ENCODE measurements at places on chromosomes 16 and 17.

GRCh38 chr16:84489131-84489530, 15.3 kb downstream of the MEAK7 start:
- no peak for DNase-seq

- no peak for DNase-seq
These were observed 18.5 kb downstream of the CRLF3 start for GRCh38 chr17:30805944-30806456.

GRCh38 chr16:12661656-12662172, 142.0 kb downstream of the CPPED1 start:
- no peak for DNase-seq

DNA sequence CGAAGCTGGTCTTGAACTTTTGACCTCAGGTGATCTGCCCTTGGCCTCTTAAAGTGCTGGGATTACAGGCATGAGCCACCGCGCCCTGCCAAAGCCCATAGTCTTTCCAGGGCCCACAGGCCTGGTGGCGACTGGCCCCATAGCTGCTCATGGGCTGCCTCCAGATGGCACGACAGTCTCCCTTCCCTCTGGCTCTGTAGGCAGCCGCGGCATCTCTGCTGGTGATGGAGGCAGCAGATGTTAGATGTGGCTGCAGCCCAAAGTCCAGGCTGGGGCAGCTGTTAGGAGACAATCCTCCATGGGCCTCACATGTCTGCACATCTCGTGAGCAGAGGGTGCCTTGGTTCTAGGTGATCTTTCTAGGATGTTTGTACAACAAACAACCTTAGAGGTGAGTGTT, 69.7 kb upstream of the DNAJA2 start:
- DNase-seq = peak; percentile 3

GRCh38 chr16:67775273-67775672, 31.1 kb downstream of the RANBP10 start:
- no peak for DNase-seq

DNA sequence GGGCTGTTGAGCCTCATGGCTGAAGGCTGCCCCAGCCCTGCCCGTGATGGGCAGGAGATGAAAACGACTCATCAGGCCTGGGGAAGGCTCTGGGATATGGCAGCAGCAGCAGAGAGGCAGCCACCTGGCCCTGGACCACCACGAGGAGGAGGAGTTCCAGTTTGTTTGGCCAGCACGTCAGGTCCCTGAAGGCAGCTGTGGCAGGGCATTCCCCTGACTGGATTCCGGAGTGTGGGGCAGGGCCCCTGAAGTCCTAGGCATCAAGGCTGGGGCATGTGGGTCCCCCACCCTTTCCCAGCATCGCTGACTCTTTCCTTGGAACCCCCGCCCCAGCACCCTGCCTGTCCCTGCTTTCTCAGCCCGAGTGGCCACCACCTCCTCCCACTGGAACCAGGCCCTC, 197.4 kb downstream of the ZNF423 start:
- DNase-seq = no peak

GRCh38 chr17:80760511-80760911, 215.9 kb downstream of the RPTOR start:
- DNase-seq = no peak

- no peak for DNase-seq
These were observed 8.6 kb upstream of the CDH1 start for GRCh38 chr16:68728523-68728922.

GRCh38 chr16:56191156-56191815, at the start of gene GNAO1:
TSS of gene GNAO1 (plus strand) at chr16:56191489. CDS start at chr16:56192236, 747 bp downstream.
- peak; percentile 26 for DNase-seq

GRCh38 chr17:44785921-44786320, 27.1 kb downstream of the ADAM11 start:
- no peak for DNase-seq

GRCh38 chr17:64231567-64232141, 31.4 kb downstream of the TEX2 start:
- no peak for DNase-seq

DNA sequence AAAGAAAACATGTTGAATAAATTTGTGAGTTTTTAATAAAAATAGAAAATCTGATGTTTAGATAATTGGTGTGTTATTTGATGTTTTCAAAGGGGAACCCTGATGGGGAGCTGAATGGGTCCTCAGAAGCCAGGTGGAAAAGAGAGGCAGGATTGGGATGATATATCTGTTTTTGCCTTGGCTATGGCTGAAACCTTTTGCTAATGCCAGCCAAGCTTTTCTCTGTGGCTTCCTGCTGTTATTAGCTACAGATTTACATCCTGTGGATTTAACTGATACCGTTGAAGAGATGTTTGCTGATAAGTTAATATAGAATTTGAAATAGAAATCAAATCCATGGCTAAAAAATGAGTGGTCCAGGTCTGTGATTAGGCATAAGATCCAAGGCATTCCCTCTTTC, 4.2 kb upstream of the AATF start:
- DNase-seq = no peak

- no peak for DNase-seq
These were observed 381.5 kb upstream of the PSMD7 start for GRCh38 chr16:73915140-73915539.

- DNase-seq = no peak
These were observed 26.0 kb downstream of the PITPNC1 start for GRCh38 chr17:67403065-67403464.

- DNase-seq = no peak
These were observed 42.5 kb upstream of the ENDOV start for GRCh38 chr17:80372456-80372855.

GRCh38 chr17:75031972-75032719, 14.6 kb downstream of the ATP5PD start:
- DNase-seq = peak; percentile 85

DNA sequence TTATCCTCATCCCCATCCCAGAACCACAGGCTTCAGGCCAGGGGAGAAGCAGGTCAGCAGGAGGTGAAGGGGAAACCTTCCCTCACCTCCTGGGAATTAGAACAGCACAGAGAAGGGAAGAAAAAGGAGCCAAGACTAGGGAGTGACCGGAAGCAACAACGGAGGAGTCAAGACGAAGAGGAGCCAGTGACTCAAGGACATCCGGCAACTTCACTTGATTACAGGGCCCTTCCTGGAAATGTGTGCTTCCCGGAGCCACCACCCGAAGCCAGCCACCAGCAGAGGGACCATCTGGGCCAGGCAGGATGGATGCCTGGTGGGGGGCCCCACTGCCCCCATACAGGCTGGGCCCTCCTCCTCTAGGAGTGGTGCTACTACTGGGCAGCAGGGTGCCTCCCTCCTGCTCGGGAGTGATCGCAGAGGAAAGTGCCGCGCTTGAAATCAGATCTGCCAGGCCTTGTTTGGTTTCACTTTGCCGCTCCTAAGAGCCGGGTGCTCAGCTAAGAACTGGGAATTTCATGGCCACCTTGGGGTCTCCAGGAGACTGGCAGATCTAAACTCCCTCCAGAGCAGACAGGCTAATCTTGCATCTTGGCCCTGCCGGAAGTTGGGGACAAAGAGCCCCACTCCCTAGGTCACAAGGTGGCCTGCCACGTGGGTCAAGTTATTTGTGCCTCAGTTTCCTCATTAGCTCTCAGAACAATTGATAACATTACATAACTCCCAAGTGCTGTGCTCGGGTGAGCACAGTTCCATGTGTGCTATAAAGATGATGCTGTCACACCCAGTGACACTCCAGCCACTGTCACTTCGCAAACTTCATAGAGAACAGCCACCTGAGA, 6.6 kb downstream of the CDC42EP4 start:
- no peak for DNase-seq

DNA sequence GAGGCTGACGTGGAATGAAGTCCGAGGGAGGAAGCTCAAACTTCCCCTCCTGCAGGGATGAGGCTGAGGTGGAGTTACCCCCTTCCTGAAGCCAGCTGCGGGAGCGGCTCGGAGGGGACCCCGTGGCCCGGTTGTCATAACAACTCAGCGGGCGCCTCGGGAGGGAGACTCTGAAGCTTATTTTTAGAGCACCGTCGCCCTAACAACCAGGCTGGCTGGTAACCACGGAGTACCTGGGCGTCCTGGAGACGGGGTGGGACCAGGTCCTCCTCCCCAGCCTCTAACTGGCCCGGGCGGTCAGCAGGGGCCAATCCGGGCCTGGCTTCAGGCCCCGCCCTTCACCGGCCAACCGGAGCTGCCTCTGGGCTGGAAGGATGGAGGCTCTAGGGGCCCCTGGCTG, 27.7 kb downstream of the NECAB2 start:
- no peak for DNase-seq

DNA sequence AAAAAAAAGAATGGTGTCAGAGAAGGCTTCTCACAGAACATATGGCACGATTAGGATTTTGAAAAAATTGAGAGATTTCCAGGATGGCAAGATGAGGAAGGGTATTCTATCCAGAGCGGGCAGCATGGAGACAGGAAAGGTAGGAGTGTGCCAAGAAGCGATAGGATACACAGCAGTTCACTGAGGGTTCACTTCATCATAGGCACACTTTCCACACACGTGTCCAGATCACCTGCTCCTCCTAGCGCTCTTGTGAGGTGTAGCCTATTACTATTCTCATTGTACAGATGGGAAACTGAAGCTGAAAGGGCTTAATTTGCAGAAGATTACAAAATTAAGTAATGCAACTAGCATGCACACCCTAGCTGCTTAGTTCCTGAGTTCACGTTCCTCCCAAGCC, 6.2 kb upstream of the ELAC2 start:
- DNase-seq = no peak

- DNase-seq = no peak
These were observed 45.9 kb upstream of the DOC2B start for GRCh38 chr17:227078-227945.

- no peak for DNase-seq
These were observed 5.7 kb downstream of the KCNJ16 start for GRCh38 chr17:70080541-70081347.

DNA sequence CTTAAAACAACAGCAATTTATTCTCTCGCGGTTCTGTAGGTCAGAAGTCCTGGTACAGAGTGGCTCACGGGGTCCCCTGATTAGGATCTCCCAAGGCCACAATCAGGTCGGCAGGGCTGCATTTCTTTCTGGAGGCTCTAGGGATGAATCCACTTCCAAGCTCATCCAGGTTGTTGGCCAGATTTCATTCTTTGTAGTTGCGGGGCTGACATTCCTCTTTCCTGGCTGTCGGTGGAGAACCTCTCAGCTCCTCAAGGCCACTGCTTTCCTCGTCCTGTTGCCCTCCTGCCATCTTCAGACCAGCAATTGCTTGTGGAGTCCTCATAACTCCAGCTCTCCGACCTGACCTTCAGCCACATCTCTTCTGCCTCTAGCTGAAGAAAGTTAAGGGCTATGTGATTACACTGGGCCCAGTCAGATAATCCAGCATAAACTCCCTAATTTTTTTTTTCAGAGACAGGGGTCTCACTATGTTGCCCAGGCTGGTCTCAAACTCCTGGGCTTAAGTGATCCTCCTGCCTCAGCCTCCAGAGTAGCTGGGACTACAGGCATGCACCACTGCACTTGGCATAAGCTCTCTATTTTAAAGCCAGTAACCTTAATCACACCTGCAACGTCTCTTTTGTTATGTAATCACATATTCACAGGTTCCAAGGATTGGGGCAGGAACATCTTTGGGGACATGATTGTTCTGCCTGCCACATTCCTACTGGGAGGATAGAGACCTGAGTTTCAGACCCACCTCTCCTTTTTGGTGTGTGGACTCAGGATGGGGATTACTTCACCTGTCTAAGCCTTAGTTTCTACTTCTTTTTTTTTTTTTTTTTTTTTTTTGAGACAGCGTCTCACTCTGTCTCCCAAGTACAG, 4.1 kb upstream of the GAST start:
- no peak for DNase-seq

DNA sequence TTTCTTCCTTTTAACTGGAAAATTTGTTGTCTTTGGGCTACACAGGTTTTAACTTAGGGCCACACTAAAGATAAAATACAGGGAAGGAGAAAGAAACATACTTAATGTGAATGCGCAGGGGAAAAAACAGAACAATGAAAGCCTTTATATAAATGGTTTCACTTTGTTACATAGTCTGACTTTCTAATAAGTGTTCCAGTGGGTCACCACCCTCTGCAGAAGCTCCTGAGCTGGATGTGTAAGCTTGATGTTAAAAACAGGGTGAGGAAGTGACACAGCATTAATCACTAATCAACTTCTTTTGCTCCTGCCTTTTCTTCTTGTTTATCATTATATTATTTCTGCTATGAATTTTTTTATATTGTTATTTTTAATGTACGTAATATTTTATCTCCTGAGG, 445.6 kb upstream of the CA10 start:
- no peak for DNase-seq

- no peak for DNase-seq
These were observed 1.5 kb downstream of the TNRC6C start for GRCh38 chr17:77959926-77960521.

Data from NCI-H446 treated with DMSO at 0.1 percent for 48 hours (cell line).